ENCODE measurements at places on chromosomes 3 and 15.
A peak's percentile ranks its signal among the peaks of the same experiment; 100 is the strongest.

GRCh38 chr15:38072348-38073177 is 138.1 kb downstream of the TMCO5A start:
- no peak for DNase-seq

DNA sequence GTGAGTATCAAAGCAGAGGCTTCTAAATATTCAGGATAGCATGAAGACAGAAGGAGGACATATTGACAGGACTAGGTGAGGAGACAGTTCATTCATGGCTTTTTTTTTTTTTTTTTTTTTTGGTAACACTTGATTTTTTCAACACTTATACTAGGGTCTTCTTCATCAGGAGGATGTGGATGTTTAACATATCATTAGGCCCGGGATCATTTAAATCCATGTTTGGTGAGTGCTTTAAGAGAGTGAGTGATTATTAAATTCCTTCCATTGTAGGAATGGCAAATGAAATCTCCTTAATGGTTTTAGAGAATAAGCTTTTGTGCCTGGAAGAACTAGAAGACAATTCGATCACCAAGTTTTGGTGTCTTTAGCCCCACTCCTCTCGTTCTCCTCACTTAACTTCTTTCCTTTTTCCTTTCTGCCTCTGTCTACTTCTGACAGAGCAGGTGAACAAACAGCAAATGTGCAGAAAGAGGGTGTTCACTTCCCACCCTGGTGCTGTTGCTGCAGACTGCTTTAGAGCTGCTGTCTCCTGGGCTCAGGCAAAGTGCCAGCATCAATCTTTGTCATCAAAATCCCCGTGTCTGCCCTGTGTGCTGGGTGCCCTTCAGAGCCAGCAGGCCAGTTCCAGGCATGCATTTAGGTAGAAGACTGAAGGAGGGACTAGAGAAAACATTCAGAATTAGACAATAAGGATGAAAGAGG is 35.6 kb upstream of the RAB11A start:
- DNase-seq, result no peak

GRCh38 chr3:56904552-56905215 is 102.9 kb upstream of the ARHGEF3 start:
- no peak for DNase-seq

GRCh38 chr3:43998370-43998835 is 243.3 kb upstream of the TOPAZ1 start:
- no peak for DNase-seq

- DNase-seq, result no peak
Observed at GRCh38 chr3:143242101-143242500, 122.5 kb downstream of the CHST2 start.

DNA sequence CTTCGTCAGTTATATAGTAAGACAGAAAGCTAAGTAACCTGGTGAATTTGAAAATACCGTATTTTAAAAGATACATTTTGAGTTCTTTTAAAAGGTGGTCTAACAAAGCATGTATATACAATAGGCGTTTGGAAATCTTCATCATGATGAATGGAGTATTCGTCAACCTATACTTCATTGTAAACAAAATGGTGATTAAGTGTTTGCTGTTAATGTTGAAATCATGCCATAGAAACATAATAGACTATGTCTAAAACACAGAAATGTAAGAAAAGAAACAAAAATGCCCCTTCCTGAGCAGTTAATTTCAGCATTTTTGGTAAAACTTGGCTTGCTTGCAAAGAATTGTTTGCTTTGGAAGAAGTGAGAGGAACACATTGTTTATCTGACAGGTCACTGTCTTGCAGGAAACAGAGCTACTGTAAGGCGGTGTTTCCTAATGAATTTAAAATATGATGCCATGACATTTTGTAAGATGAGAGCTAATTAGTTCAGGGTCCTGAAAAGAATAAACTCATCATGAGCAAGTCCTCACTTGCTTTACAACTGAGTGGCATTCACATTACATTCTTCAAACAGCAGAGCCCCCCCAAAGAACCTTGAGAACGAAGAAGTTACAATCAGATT is 126.7 kb downstream of the SERPINI1 start:
- no peak for DNase-seq

GRCh38 chr3:167507954-167508353 is 34.1 kb upstream of the SERPINI2 start:
- DNase-seq, result no peak

GRCh38 chr15:80031841-80032240 is 27.6 kb upstream of the ZFAND6 start:
- peak; percentile 33 for DNase-seq

GRCh38 chr3:74456166-74456565 is 158.3 kb downstream of the CNTN3 start:
- DNase-seq, result no peak

GRCh38 chr3:184178521-184179138 is 4.0 kb downstream of the AP2M1 start:
- DNase-seq, result no peak

- no peak for DNase-seq
Observed at GRCh38 chr3:194871864-194872668, 186.4 kb downstream of the FAM43A start.

- DNase-seq, result no peak
Observed at GRCh38 chr15:28105224-28105791, 6.2 kb upstream of the OCA2 start.

DNA sequence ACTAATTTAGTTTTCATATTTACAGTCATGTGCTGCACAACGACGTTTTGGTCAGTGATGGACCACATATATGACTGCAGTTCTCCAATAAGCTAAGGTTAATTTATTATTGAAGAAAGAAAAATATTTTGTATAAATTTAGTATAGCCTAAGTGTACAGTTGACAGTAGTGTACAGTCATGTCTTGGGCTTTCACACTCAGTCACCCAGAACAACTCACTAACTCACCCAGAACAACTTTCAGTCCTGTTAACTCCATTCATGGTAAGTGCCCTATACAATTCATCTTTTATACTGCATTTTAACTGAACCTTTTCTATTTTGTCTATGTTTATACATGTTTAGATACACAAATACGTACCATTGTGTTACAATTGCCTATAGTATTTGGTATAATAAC is 3.8 kb upstream of the GABRR3 start:
- no peak for DNase-seq

GRCh38 chr15:31214864-31215489 is 111.7 kb upstream of the KLF13 start:
- DNase-seq, result no peak

GRCh38 chr3:132418916-132419315 is 1.6 kb downstream of the DNAJC13 start:
- DNase-seq, result no peak

DNA sequence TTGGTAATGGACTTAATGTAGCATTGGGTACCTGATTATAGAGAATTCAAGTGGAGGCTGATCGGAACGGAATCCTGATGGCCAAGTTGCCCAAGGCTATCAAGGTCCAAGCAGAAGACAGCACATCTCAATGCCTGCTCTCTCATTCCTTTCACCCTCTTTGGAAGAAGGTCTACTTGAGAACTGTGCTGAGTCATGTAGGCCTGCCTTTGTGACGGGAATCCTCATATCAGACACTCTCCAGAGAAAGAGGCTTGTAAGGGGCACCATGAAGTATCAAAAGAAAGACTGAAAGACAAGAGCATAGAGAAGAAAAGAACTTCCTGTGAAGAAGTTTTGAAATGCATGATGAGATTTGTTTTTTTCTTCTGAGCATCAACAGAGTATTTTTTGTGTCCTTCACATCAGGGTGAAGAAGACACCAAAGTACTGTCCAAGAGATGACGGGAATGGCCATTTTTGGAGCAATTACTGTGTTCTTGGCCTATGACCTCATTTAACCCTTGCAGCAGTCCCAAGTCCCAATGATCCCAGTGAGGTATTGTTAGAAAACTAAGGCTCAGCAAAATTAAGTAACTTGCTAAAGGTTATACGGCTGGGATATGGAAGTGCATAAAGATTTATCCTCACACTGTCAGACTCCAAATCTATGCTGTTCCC is 13.2 kb upstream of the LARP6 start:
- DNase-seq, result no peak

DNA sequence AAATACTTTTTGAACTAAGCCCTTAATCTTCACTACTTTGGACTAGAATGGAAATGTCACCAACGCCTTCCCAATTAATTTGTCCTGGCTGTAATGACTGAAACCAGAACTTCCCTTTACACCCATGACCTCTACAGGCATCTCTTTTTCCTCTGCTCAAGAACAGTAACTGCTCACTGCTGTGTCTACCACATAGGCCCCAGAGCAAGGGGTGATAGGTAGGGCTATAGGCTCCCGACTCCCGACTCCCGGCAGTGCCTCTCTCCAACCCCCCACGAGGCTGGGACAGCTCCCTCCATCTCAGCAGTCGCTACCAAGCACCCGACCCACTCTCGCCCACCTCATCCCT is 384 bp upstream of the LEKR1 start:
- no peak for DNase-seq

DNA sequence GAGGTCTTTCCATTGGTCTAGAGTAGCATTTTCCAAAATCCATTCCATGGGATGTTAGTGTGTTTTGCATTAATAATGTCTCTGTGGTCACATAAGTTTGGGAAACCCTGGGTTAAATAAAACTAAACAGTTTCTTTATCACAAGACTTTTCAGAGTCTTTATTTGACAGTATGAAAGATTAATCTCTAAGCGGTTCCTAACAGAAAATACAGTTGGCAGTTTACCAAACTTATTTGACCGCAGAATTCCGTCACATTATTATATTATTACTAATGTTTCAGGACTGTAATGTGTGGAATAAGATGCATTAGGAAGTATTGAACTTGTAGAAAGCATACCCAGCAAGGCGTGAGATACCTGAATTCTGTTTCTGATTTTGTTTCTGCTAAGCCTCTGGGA is 71.5 kb upstream of the ADAMTSL3 start:
- DNase-seq, result no peak
